Psoas muscle (tissue), 8 donors: ENCODE measurements at places on chromosomes 7 and 10. TPM values are rescaled to one million over a fixed set of nuclear protein-coding genes. Genes with fewer than 3 reads are reported as not detected.

COBL gene
- 111 TPM for total RNA-seq

ACTL6B gene
- not detected for total RNA-seq

FAM25G gene
- total RNA-seq, result not detected

STX1A gene
- total RNA-seq, result 3.6 TPM

HYAL4 gene
- total RNA-seq, result 2.7 TPM

FGFR2 gene
- total RNA-seq, result 0.50 TPM

SUN1 gene
- 144 TPM for total RNA-seq

PAX4 gene
- not detected for total RNA-seq

CCDC146 gene
- 1.2 TPM for total RNA-seq

OR6V1 gene
- not detected for total RNA-seq

CDC123 gene
- 29.1 TPM for total RNA-seq

HTR5A gene
- total RNA-seq, result not detected

GRCh38 chr10:97180363-97180755, 5.4 kb downstream of the SLIT1 start:
- no peak for DNase-seq

- no peak for DNase-seq
Observed at GRCh38 chr7:82404094-82404493, 39.5 kb downstream of the CACNA2D1 start.

DNA sequence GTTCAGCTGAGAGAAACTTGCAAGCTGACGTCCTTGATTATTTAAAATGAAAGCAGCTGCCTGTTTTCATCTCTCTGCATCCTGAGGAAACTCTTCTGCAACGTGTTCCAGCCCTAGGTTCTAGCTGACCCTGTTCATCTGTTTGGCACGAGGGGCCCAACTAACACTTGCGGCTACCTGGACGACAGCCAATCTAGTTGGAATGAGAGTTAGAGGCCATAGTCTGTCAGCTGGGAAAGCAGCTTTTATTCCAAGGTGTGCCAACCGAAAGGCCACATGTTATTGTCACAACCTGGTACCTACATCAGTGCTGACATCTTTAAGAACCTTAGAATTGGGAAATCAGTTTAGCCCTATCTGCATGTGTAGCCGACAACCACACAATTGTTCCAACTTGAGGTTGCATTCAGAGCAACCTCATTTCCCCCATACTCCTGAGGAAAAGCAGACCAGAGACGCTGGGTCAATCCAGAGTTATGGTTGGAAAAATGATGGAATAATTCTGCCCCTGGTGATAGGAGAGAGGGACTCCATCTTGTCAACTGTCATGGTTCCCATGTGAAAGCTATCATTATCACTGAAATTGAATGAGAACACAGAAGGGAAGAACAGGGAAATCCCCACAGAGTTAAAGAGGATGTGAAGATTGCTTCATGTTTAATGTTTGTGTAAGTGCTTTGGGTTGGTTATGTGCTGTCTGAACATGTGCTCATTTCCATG, 121.6 kb downstream of the EGFR start:
- DNase-seq, result no peak

DNA sequence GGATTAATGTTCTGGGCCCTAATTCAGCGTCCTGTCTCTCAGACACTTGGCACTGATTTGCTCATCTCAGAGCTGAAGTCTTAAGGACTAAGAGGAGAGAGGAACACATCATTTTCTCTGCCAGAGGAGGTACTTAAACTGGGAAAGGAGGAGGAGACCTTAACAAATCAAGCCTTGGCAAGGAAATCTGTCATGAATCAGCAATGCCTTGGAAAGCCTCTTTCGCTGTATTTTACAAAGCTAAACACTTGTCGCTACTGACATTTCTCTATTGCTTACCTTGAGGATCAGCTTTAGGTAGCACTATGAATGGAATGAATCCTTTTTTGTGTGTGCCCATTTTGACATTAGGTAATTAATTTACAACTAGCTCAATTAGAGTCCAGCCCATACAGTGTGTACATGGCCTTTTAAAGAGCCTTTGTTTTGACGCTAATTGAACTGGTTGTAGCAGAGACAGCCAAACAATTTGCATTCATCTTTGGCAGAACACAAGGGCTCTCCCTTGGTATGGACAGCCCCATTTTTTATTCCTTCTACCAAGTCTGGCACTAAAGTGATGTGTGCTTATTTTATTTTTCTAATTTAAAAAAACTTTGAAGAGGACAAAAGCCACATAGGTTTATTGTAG, 37.4 kb downstream of the AUTS2 start:
- DNase-seq, result no peak

DNA sequence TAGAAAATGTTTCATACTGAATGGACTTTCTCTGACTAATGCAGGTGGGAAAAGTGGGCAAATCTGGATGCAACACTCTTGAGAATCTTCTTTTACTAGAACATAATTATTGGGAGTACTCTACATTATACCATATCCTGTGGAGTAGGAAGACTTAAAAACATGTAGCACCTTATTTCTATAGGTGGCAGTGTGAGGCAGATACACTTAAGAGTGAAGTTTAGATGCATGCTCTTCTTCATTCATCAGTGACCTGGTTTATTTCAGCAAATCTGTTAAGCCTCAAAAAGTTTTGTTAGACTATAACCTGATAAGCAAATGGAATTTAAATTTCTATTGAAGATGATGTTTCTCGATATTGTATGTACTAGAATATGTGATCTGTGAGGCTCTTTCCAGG, 1087.1 kb upstream of the LRRN3 start:
- no peak for DNase-seq

- peak; percentile 76 for DNase-seq
Observed at GRCh38 chr7:129952086-129952652, 591 bp downstream of the UBE2H start.

GRCh38 chr10:70090013-70090412, 37.4 kb downstream of the MACROH2A2 start:
- no peak for DNase-seq

DNA sequence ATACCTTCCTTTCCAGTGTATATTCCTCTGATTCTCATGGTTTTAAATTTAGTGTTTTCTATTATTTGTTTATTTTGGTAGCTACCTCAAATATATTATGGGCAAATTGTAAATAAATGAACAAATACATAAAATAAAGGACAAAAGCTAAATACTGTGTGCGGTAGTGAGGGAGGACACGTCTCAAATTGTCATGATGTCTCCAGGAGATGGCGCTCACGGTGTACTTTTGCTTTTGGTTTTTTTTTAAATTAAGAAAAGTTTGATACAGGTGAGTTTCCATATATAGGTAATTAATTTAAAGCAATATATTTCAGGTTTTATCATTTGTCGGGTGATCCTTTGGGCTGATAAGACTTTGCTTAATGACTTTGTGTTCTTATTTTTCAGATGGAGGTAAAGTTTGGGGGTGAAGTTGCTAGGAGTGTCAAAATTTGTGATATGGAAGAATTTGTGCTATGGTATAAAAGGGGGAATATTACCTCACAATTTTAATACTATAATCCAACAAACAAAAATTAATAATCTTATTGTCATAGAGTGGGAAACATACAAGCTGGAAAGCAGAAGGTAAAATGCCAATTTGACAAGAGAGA, 68.4 kb upstream of the TMEM229A start:
- no peak for DNase-seq

GRCh38 chr10:91412354-91413087, 2.4 kb downstream of the HECTD2 start:
- no peak for DNase-seq

DNA sequence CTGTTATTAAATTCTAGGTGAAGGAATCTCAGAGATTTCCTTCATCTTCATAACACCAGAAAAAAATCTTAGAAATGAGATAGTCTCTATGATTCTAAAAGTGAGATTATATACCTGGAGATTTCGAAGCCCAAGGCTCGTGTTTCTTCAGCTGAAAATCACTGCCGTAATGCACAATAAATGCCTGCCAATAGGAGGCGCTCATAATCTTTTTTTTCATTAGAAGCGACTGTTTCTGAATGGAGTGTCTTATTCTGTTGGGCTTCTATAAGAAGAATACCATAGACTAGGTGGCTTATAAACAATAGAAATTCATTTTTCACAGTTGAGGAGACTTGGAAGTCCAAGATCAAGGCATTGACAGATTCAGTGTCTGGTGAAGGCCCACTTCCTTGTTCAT, 294.7 kb downstream of the PRKG1 start:
- no peak for DNase-seq
